RPMI7951 (cell line): ENCODE measurements at places on chromosomes 6 and 20.

DNA sequence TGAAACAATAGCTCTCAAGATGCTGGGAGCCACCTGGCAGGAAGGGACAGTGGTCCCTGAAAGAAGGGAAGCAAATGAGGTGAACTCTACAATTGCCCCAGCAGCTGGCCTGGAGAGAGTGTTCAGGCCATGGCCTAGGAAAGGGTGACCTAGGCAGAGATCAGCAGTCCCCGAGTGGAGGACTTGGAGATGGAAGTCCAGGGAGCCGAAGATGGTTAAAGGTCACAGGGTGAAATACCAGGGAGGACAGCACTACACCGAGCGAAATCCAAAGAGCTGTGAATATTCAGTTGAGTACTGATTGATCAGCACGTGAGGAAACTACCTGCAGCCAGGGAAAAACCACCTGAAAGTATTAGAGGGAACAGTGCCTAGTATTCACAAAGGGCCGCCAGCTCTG lies 133.1 kb downstream of the HIVEP2 start:
- no peak for DNase-seq

DNA sequence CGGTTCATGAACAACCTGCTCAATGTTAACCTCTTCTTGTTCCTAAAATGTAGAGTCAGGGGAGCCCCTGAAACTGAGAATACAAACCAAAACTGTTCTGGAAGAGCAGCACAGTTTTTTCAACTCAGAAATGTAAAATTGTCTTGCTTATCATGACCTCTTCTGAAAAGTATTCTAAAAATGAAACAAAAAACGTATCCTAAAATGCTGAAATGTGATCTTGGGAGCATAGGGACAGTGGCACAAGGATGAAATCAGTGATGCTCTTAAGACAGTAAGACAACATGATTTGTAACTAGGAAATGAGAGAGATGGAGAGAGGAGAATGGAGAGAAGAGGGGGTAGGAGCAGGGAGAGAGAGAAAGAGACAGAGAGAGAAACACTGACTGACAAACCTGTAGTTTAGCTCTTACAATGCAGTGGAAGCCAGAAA lies 27.5 kb downstream of the NCOA7 start:
- DNase-seq = no peak

- no peak for DNase-seq
Measured at GRCh38 chr6:7959453-7959852, 48.9 kb upstream of the TXNDC5 start.

DNA sequence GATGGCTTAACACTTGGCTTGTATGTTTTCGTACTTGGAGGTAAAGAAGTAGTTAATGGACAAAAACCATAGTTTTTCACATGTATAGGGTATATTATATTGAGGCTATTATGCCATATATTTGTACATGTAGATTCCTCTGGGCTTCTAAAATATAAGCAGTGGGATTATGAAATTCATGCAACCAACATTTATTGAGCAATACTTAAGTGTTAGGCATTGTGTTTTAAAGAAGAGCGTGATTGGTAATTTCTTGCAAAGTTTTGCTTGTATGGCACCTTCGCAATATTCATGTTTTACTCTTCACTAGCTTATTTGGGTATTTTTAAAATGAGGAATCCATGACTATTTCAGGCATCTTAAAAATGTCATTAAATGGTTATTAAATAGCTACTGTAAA lies 2.5 kb downstream of the TULP4 start:
- DNase-seq = no peak

DNA sequence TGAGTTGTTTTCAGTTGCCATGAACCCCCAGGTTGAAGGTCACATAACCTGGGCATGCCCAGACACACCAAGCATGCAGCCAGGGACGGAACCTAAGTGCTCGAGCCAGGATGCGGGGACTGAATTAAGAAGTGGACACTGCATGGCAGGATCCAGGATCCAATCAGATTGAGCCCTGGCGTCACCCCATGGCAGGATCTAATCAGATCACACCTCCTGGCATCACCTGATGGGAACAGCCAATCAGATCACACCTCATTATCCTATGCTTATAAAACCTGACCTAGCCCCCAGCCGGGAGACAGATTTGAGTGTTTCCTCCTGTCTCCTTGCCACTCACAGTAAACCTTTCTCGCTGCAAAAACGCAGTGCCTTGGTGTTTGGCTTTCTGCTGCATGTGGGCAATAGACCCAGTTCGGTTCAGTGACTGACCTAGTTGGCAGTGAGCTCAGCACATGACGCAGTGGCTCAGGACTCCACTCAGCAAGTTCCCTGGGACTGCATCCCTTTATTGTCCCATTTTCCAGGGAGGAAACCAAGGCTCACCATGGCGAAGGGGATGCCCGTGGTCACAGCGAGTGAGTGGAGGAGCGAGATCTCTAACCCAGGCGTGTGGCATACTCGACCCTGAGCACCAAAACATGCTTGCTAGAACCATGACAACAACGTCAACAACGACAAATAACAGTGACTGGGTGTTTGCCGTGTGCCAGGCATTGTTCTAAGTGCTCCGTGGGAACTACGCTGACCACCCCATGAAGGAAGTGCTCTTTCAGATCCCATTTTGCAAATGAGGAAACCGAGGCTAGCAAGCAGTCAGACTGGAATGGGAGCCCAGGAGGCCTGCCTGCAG lies 66.3 kb downstream of the RBM38 start:
- no peak for DNase-seq

GRCh38 chr6:13445005-13445743 lies 42.2 kb downstream of the GFOD1 start:
- DNase-seq = no peak

- peak; percentile 66 for DNase-seq
Measured at GRCh38 chr20:36919715-36920333, 31.7 kb downstream of the SAMHD1 start.

DNA sequence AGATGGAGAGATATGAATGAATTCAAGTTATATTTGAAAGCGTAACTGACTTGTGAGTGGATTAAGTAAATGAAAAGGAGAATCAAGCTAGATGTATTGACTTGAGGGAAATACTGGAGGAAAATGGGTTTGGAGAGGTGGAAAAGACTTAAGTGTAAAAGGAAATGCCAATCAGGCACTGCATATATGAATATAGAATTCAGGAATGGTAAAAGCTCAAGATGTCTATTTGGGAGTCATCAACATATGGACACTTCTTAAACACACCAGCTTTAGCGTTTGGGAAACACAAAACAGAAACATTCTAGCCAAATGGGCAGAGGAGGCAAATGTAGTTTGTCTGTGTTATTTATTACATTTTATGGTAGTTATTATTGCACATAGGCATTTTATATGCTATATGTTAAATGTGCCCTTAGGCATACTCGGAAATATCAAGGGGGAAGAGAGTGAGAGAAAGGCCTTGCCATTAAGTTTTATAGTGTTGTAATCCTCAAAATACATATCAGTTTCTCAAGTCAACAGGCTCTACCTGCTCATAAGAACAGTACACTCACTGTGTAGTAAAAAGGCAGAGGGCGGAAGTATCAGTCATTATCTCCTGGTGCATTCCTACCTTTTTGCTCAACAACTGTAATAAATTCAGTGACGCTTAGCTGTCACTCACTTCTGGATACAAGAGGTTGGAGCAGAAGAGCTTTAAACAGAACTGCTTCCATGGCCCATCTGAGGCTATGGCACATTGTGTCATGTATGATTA lies 33.7 kb upstream of the ME1 start:
- no peak for DNase-seq

- no peak for DNase-seq
Measured at GRCh38 chr20:41608606-41609005, 9.6 kb downstream of the CHD6 start.
